ENCODE measurements at places on chromosomes 4 and X. TPM values are rescaled to one million over a fixed set of nuclear protein-coding genes. Genes with fewer than 3 reads are reported as not detected.

DNA sequence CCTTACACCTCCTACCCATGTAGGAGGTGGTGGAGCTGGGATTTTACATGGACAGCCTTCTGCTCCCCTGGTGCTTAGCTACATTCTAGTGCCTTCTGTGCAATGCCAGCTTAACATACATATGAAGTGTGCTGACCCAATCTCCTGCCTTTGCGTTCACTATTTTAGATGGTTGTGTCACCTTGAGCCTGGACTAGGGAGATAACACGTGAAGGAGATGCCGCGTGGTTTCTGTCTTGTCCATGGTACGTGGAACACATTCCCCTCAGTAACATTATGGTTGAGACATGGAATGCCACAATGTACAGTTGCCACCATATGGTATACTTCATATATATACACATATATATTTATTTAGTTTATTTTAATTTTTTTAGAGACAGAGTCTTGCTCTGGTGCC lies 54.0 kb downstream of the TBL1X start:
- no peak for DNase-seq

DNA sequence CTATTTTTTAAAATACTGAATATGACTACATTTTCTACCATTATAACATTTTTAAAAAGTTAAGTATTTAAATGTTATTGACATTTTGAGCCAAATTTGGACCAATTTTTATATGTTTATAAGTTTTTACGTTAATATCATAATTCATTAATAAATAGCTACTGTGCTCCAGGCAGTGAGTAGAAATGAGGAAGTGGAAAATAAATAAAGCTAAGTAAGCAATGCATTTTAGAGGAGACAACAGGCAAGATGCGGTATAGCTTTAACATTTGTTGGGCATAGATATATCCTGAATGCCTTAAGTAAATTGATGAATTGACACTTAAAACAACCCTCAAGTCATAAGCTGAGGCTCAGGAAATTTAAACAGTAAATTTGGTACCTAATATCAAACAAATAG lies 474.8 kb downstream of the PCDH10 start:
- no peak for DNase-seq

GRCh38 chr4:39062094-39062769 lies at the start of gene KLHL5:
Gene KLHL5 (plus strand): TSS chr4:39062232. CDS start chr4:39062653, 421 bp downstream.
- no peak for DNase-seq

DNA sequence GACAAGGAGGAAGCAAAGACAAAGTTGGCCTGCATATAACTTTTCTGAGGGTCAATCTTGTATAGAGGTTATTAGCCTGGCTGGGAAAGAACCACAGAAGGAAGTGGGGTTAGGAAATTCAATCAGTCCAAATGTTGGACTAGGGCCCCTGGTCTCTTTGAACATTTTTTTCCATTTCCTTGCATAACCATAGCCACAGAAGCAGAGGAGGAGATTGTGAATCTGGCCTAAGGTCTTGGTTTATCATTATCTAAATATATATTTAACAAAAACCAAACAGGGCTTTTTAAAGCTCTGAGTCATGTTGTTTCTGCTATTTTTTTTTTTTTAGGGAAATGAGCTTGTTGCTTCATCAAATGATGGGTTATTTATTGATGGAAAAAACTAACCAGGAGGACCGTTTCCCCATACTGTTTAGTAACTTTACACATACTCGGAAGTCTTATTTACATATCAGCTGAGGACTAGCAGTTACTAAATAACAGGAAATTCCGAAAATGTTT lies 97.7 kb upstream of the ACSL4 start:
- peak; percentile 10 for DNase-seq

GRCh38 chrX:40459571-40460158 lies 121.1 kb upstream of the ATP6AP2 start:
- DNase-seq, result peak; percentile 3

GRCh38 chrX:136032370-136032769 lies 47.1 kb downstream of the SLC9A6 start:
- DNase-seq, result no peak

DNA sequence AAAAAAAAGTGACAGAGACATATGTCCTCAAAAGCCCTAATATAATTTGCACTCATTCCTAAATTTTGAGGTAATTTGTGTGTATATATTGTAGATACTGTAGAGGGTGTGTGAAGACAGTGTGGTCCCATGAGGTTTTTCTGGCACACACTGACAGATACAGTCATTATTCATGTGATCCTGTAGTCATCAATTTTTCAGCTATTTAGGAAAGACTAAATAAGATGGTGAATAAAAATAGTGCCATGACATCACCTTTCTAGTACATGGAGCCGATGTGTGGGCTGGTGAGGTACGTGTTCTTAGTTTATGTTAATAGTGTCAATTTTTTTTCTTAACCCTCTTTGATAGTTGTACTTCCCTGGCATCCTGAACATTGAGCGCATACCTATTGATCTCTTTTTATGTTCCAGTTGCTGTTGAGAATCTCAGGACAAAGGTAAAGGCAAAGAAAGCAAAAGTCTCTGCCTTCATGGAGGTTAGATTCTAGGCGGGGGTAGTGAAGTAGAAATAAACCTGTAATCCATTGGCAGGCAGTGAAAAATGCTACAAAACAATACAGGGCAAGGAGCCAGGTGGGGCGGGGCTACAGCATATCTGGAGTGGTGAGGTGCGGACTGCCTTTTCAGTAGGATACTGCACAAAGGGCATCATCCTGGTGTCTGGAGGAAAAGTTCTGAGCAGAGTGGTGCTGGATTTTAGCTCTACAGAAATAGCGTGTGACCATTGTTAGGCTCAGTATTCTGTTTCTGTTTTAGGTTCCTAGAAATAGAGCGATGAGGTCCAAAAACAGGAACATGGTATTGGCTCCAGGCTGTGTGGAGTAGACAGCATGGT lies 93.8 kb downstream of the ARHGAP10 start:
- peak; percentile 67 for DNase-seq

- DNase-seq, result no peak
Measured at GRCh38 chrX:48883729-48884128, 13.8 kb downstream of the TIMM17B start.

- no peak for DNase-seq
Measured at GRCh38 chr4:31538877-31539276, 818.7 kb downstream of the PCDH7 start.

- no peak for DNase-seq
Measured at GRCh38 chr4:56164907-56165306, 216.2 kb downstream of the CEP135 start.

DNA sequence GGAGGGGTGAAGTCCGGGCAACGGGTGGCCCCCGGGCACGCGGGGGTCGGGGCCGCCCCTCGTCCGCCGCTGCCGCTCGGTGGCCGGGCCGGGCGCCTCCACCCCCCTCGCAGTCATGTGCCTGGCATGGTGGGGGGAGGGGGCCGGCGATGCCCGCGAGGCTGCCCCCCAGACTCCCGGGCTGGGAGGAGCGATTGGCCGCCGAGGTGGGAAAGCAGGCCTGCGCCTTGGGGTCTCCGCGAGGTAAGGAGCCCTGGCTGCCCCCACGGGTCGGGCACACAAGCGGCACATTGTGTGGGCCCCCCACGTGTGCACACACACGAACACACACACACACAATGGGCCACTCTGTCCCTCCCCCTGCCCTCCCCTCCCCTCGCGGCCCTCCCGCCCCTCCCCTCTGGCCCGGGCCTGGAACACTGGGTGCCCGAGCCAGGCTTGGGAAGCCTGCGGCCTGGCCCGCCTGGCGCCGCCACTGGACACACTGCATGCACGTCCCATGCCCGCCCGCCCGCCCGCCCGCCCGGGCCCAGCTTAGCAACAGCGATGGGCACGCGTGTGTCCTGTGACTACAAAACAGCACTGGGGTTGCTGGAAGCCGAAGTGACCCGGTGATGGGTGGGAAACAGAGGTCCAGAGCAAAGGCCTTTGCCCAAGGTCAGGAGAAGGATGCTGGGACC lies 1.3 kb downstream of the SLC6A8 start:
- peak; percentile 6 for DNase-seq

DNA sequence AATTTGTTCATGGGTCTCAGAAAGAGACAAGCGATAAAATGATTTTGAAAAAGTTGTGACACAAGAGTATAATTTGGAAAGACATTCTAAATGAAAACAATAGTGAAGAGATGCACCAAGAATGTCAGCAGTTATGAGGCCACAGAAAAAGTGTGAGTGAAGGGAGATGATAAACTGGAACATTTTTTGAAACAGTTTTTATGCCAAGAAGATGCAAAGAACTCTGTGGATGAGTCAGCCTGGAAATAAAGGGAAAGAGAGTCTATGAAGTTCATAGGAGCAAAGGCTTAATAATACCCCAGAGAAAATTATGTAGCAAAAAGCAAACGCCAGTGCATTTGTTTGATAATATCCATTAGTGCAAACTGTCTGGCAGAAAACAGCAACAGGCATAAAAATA lies 188.4 kb upstream of the TBC1D9 start:
- DNase-seq, result no peak

- no peak for DNase-seq
Measured at GRCh38 chr4:99574530-99575324, at the start of gene MTTP. Gene MTTP (plus strand): TSS chr4:99574824. CDS start chr4:99574910, 86 bp downstream.

GRCh38 chr4:151004222-151004621 lies 10.9 kb downstream of the LRBA start:
- DNase-seq, result peak; percentile 77

DNA sequence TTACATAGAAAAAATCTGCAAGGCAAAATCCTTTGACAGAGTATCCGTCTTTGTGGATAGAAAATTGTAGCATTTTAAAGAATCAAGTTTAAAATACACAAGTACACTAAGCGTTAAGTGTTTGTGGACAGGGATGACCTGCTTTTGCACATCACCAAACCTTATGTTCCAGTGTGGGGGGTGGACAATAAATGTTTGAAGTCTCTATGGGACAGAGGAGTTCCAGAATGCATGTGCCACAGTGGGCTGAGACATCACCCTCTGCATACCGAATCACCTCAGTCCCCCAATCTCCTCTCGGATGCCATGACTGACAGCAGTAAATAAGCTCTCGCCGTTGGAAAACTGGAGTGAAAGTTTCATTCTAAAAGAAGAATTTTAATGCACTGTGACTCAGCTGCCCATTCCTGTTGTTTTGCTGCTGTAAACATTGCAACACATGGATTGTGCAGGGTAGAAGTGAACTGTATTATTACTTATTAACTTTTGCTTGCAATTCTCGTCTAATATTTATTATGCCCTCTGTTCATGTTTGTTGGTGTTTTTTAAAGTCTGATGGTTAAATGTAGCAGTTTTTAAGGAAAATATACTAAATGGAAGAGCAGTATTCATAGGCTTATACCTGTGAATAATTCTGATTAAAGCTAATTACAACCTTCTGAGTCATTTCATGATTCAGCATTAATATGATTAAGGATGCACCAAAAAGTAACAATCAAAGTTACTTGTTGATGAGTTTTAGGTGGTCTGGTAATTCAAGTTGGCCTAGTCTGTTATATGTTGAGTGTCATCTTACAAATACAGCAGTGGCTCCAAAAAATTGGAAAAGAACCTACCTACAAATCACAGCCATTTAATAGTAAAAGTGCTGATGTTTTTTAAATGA lies 24.0 kb downstream of the CDKN2AIP start:
- no peak for DNase-seq

GRCh38 chrX:19904778-19905367 lies 17.5 kb upstream of the SH3KBP1 start:
- peak; percentile 24 for DNase-seq

GRCh38 chrX:100085846-100086245 lies 324.2 kb downstream of the PCDH19 start:
- DNase-seq, result no peak

DNA sequence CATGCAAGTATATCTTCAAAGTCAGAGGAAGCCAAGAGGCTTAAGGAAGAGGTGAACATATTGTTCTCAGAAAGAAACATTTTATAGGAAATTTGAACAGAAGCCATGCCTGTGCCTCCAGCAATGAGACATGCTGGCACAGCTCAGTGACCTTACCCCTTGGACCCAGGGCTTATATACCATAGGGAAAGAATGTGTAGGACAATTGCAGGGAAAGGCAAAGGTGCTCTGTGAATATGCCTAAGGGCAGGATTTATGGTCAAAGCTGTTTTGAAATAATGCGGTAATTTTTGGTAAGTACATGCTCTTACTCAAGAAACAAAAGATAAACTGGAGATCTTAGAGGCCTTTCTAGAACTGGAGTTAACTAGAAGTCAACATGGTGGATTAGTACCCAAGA lies 568.8 kb downstream of the GRID2 start:
- DNase-seq, result no peak

- DNase-seq, result no peak
Measured at GRCh38 chr4:5730993-5731990, 20.3 kb downstream of the EVC start.

DNA sequence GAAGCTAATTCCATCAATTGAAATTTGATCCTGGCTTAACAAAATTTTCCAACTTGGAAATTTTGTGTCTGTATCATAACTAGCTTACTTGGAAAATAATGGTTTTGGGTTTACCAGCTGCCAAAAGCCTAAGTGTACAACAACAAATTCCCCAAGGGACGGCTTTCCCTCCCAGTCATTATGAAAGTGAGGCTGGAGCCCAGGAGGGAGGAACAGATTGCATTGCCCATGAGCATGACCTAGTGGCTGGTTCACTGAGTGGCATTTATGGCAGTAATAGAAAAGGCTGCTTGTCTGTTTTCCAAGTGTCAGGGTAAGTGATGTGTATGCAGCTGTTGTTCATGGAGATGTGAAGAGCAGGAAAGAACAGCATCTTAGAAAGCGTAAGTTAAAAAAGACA lies 70.8 kb upstream of the HHIP start:
- peak; percentile 57 for DNase-seq

DNA sequence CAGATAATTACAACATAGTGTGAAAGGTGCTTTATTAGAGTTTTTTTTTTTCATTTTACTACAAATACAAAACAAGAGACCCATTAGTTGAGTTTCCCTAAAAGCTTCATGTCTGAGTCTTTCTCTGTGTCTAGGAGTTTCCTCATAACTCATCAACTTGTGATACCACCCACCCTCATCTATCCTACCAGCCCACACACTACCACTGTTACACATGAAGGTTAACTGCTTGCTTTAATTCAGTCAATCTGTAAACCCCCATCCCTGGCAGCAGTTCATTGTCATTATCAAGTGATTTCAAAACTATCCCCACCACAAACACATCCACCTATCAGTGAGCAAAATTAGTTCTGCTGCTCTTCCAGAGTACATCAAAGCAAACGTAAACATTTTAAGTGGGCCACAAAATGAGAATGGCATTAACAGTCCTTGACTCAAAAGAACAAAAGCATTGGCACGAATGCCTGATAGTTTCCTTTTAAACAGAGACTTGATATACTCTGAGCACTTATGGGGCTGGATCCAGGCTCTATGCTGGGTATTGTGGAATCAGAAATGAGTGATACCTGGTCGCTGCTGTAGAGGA lies 331.6 kb upstream of the FAM241A start:
- no peak for DNase-seq

GRCh38 chr4:155954118-155954685 lies 536 bp upstream of the CTSO start:
- no peak for DNase-seq

Gene ATP8A1
- total RNA-seq, result 11.5 TPM

Gene SPANXA1
- total RNA-seq, result not detected

Gene HAUS3
- 16.0 TPM for total RNA-seq

Gene GAGE12E
- not detected for total RNA-seq

Gene SEC24D
- total RNA-seq, result 133 TPM

Gene TFDP3
- not detected for total RNA-seq

Gene YY2
- 2.4 TPM for total RNA-seq
